ENCODE measurements at places on chromosomes 5 and 9.

GRCh38 chr9:94904806-94905205 lies 178.3 kb downstream of the AOPEP start:
- DNase-seq: no peak

DNA sequence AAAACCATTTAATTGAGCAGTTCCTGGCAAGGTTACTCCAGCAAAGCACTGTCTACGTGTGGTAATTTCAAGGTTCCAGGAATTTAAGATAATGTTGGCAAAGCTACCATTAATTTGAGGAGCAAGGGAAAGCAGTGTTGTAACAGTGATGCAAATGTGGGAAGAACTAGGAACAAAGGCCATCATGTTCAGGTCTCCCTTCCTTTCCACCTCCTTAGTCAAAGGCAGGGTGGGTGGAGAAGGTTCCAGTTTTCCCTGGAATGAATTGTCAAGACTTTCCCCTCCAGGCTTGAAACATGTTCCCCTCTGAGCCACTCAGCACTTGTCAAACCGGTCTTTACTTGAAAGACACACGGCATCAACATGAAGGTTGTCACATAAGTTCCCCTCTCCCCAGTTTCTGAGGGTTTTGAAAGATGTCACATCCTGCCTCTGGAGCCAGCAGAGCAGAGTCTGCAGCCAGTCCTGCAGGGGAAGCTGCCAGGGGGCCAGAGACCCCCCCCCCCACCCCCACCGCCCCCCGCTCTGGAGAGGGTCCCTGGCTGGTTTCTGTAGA lies 226.0 kb downstream of the GAS1 start:
- DNase-seq: no peak

DNA sequence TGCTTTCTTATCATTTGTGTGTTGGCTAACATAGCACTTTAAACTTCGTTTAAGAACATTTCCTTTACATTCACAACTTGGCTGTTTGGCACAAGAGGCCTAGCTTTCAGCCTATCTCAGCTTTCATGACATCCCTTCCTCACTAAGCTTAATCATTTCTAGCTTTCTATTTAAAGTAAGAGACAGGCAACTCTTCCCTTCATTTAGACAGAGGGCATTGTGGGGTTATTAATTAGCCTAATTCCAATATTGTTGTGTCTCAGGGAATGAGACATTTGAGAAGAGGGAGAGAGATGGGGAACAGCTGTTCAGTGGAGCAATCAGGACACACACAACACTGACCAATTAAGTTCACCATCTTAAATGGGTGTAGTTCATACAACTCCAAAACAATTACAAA lies 51.0 kb upstream of the OR2K2 start:
- no peak for DNase-seq

- DNase-seq: no peak
Measured at GRCh38 chr5:154276261-154276972, 85.9 kb downstream of the GALNT10 start.

DNA sequence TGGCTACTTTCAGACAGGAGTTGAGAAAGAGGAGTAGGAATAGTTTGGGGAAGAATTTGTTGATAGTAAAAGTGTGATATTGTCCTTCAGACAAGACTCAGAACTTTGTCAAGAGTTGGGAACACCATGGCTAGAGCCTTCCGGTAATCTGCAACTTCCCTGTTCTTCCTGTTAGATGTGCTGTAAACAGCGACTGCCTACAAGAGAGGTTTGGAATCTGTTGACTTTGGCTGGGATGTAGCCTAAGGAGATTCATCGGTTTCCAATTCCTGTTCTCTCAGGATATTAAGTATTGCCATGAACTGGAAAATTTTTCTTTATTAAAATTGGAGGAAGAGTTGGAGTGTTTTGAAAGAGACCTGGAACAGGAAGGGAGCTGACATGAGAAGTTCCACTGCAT lies 43.9 kb downstream of the ARHGAP26 start:
- no peak for DNase-seq

Data from stimulated activated CD4-positive, alpha-beta T cell treated with anti-CD3 and anti-CD28 coated beads, Interleukin-4, amount 100 ng/mL, for 4 hours (primary cell).